ENCODE measurements at places on chromosomes 1 and 21.

GRCh38 chr1:116164604-116165368, 53.6 kb downstream of the MAB21L3 start:
- no peak for DNase-seq

- DNase-seq, result no peak
These were observed 77.9 kb downstream of the FBXO2 start for GRCh38 chr1:11576109-11576875.

DNA sequence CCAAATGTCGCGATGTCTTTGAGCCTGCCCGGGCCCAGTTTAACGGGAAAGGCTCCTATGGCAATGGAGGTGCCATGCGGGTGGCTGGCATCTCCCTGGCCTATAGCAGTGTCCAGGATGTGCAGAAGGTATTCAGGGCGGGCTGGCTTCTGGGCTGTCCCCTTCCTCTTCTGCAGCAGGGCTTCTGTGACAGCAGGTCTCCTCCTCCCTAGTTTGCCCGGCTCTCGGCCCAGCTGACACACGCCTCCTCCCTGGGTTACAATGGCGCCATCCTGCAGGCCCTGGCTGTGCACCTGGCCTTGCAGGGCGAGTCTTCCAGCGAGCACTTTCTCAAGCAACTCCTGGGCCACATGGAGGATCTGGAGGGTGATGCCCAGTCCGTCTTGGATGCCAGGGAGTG, 3.0 kb downstream of the ADPRS start:
- no peak for DNase-seq

- DNase-seq, result no peak
These were observed 102.1 kb downstream of the S1PR1 start for GRCh38 chr1:101338714-101339430.

DNA sequence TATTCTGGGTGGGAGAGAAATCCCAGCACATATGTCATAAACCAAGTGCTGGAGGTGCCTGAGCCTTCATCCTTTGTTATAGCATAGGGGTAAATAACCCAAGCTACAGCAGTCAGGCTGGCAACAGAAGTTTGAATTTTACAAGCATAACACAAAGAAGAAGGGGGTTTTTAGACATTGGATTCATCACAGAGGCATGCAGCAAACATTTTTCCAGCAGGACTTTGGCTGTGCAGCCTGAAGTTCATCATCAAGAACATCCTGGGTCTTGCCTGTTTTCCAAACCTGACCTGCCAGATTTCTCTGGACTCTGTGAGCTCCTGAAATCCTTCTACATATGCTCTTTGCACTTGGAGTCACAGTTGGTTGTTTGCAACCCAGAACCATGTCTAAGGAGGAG, 16.2 kb downstream of the PTGER3 start:
- no peak for DNase-seq

DNA sequence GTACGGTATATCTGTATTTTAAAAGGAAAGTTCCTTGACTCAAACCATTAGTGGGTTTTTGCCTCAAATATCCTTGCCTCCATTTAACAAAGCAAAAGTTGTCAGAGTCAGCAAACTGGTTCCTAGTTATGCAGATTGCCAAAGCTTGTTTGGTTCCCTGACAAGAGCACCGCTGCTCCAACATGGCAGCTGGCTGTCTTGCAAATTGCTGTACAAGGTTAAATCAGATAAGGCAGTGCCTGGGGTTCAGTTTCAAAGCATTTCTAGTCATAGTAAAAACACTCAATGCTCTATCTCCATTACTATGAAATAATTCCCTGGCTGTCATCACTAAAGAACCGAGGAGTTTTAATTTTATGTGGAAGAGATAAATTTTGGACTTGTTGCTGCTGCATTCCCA, 11.3 kb upstream of the CFAP107 start:
- no peak for DNase-seq

DNA sequence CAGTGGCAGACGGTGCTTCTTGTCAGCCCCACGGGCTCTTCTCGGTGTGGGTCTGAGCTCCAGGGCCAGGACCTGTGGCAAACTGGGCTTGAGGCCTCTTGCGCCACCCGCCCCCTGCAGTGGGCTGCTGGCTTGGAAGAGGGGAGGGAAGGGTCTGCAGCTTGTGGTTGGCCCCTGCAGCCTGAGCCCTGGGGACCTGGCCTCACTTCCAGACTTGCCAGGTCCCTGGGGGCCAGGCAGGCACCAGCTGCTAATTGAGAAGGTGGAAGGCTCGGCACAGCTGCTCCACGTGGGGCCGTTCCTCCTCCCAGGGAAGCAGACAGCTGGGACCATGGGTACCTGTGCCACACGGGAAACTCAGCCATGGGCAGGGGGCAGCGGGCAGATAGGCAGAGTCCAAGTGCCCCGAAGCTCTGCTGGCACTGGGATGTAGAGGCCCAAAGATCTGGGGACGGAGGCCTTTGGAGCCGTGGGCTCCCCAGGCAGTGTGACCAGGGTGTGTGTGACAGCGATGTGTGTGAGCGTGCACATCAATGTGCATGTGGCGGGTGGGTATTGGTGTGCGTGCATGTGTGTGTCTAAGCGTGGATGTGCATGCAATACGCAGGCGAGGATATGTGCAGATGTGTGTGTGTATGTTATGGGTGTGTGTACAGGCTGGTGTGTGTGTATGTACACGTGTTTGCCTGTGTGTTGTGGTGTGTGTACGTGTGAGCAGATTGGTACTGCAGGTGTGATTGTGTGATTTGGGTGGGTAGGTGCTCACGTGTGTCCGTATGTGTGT, 39.3 kb downstream of the TP73 start:
- no peak for DNase-seq

DNA sequence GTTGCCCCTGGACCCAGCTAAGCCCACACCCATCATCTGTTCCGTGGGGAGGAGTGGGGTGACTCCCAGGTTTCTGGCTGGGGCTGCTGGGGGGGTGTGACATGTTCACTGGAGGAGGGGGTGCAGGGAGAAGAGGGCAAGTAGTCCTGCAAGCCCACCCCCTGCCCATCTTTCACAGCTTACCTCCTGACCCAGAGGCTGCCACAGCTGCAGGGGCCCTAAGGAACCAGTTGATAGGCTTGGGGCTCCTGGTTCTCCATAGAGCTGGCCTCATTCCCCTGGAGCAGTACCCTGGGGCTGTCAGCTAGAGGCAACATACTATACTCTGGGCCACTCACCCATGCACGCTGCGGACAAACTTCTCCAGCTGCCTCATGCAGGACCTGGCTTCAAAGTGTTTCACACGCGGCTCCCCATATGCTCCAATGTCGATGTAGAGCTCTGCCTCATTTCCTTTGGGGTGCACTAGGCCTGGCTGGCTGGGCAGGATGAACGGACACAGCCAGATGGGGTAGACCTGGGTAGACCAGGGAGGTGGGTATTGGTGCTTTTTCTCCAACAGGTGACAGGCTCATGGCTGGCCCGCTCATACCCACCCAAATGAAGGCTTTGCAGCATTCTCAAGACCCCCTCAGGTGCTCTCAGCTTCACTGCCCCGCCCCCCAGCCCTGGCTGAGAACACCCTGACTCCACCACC, 33.8 kb downstream of the DHCR24 start:
- DNase-seq, result no peak

GRCh38 chr21:45135122-45135521, 60.7 kb downstream of the ADARB1 start:
- DNase-seq, result no peak
